Activated naive CD4-positive, alpha-beta T cell treated with anti-CD3 and anti-CD28 coated beads for 36 hours (primary cell): ENCODE measurements at places on chromosomes 12 and 14. TPM values are rescaled to one million over a fixed set of nuclear protein-coding genes. Genes with fewer than 3 reads are reported as not detected.

GLIPR1 gene
- total RNA-seq = 1.3 TPM

GLIPR1L1 gene
- not detected for total RNA-seq

DDX23 gene
- total RNA-seq = 115 TPM

FOS gene
- 34.5 TPM for total RNA-seq

DNA sequence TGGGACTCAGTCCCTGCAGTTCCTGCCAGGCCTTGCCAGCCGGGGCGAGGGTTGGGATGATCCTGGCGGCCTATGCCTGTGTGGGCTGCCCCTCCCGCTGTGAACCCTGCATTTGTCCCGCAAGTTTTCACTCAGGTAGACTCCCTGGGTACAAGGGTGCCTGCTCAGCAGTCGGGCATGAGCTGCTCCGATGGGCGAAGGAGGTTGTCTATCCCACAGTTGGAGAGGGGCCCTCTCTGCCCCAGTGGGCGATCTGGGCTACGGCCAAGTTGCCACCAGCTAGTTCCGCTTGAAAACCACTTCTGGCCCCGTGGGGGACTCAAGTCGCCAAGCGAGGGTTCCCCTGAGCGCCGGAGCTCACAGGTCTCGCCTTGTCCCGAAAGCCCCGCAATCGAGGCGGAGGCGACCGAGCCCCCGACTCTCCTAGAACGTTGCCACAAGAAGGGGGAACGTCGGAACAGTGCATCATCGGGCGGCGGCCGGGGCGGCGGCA is 365 bp upstream of the TPI1 start:
- no peak for DNase-seq

DNA sequence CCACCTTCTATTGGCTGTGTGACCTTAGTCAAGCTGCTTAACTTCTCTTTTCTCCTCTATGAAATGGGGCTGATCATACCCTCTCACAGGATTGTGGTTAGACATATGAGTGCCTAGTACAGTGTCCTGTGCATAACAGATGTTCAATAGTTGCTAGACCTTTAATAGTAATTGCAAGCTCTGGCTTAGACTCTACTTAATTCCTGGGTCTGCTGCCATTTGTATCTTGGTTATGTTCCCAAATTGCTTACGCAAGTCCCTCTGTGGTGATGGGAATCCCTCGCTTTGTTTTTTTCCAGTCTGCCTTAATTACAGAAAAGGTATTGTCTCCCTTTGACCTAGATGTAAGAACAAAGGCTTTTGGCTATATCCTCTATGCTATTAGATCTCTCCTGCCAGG is 15.1 kb downstream of the SUDS3 start:
- no peak for DNase-seq

DNA sequence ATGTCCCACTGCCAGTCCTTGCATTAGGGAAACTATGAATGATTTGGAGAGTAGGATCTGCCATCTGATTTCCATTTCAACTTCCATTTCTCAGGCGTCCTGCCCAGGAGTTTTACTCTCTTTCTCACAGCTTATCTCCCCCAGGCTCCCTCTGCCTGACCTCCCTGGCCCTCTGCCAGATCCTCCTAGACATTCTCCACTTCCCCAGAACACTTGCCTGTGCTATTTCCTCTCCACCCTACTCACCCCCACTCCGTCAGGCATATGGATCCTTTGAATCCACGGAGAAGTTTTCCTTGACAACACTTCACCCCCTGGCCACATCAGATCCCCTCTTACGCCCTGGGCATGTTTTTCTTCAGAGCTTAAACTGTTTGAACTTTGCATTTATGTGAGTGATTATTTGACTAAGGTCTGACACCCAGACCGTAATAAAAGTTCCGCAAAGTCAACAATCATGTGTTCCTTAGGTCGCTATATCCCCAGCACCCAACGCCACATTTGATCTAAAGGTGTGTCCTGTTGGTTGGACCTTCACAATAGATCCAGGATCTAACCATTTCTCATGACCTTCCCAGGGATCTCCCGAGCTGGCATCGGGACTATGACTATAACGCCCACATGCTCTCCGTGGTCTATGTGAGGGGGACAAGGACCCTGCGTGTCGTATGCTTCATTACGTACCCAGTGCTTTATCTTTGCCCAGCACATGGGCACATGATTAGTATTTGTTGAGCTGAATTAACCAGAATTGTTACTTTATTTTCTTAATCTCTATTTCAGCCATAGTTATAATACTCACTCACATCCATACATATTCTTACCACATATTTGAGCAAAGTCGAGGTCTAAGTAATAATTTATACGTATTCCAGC is 255.8 kb upstream of the FOXN3 start:
- DNase-seq = no peak

DNA sequence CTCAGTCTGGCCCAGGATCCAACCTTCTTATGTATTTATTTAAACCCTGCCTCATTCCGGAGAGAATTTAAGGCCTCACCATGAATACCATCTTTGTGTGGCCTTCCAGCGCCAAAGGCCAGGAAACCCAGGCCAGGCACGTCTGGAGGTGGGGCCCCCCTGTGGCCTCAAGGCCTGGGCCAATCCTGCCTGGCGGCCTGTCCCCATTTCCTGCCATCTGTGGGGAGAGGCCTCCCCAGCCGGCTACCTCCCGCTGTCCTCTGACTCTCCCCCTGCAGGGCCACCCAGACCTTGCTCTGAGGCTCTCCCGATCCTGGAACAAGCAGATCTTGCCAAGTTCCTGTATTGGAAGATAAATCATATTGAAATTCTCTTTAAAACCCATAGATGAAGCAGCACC is 37.4 kb upstream of the MEG3 start:
- DNase-seq = no peak

DNA sequence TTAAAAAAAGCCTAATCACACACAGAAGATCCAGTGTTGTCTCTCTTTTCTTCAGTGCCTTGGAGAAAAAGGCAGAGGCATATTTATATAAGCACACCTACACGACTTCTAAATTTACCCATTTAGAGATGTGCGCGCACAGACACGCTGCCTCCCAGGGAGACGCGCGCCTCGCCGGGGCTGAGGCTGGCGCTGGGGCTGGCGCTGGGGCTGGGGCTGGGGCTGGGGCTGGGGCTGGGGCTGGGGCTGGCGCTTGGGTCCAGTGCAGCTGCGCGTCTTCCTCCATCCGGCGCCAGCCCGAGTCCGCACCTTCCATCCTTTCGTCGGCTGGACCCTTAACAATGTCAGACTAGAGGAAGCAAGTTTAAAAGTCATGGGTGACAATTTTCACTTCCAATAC is 118.4 kb upstream of the ARID2 start:
- no peak for DNase-seq

GRCh38 chr12:55818140-55818728 is 393 bp downstream of the ORMDL2 start:
- no peak for DNase-seq

DNA sequence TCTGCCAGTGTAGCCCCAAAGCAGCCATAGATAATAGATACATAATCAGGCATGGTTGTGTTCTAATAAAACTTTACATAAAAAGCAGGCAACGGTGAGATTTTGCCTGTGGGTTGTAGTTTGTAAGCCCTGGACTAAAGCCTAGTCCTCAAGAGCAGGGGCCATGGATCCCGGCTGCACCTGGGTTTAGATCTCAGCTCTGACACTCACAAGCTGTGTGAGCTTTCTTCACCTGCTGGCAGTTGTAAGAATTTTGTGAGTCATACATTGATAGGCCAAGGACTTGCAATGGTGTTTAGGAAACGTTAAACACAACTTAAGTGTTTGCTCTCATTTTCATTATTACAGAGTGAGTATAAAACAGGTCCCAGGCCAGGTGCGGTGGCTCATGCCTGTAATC is 395.8 kb upstream of the TBX3 start:
- no peak for DNase-seq
